Midbrain (tissue), 1 donor: ENCODE measurements at places on chromosomes 3 and 15.
A peak's percentile ranks its signal among the peaks of the same experiment; 100 is the strongest.

DNA sequence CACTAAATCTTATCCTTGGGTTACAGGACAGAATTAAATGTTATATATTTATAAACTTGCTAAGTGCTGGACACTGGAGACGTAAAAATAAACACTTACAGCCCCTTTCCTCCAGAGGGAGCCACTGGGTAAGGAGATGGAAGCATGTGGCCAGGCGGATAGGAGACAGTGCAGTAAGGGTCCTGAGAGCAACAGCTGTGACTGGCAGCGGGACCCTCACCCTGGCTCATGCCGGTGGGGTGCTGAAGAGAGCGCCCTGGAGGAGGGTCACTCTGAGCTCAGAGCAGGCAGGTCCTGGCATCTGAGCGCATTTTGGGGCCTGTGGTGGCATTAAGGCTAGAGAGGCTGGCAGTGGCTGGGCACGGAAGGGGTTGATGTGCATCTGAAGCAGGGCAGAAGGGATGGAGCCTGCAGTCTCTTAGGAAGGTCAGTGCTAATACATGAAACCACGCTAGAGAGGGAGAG lies 16.0 kb downstream of the SEC61A1 start:
- DNase-seq, result no peak

GRCh38 chr3:99315896-99316295 lies 322.5 kb upstream of the COL8A1 start:
- no peak for DNase-seq

GRCh38 chr3:27134171-27134796 lies 234.9 kb downstream of the NEK10 start:
- DNase-seq, result peak; percentile 74

- DNase-seq, result no peak
These were observed 488.1 kb upstream of the THBS1 start for GRCh38 chr15:39092761-39093160.

DNA sequence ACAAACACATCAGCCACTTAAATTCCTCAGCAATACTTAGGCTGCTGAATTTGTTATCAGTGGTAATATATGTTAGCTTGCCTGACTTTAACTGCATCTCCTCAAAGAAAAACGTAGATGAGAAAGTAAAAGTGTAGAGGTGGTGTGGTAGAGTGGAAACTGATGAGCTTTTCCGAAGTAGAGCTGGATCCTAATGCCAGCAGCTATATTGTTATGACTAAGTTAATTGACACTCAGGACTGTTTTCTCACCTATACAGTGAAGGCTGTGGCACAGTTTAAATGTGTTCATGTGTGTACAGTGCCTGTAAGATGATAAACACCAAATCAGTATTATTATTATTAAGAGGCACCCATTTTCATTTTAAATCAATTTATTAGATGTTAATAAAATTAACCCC lies 174.9 kb downstream of the TNIK start:
- no peak for DNase-seq

GRCh38 chr3:106446271-106446670 lies 577.5 kb upstream of the CBLB start:
- DNase-seq, result no peak

GRCh38 chr15:96252148-96252547 lies 78.4 kb upstream of the NR2F2 start:
- DNase-seq, result no peak

GRCh38 chr3:58059349-58060321 lies 51.4 kb downstream of the FLNB start:
- DNase-seq, result no peak

DNA sequence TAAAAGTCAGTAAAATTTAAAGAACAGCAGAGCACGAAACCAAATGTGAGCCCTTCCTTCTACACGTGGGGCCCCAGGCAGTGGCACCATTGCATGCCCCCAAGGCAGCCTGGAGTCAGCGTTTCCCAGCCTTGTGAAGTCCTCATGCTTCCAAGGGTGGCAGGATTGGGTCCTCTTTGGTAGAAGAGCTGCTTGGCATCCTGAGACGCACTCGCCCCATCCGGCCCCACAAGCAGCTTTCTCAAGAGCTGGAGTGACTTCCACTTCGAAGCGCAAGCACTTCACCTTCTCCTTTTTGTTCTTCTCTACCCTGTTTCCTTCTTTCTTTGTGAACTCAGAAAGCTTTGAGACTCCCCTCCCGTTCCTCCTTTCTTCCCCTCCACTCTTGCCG lies 34.7 kb downstream of the ZNF710 start:
- no peak for DNase-seq

GRCh38 chr15:84951736-84952135 lies 29.9 kb upstream of the PDE8A start:
- DNase-seq, result no peak

DNA sequence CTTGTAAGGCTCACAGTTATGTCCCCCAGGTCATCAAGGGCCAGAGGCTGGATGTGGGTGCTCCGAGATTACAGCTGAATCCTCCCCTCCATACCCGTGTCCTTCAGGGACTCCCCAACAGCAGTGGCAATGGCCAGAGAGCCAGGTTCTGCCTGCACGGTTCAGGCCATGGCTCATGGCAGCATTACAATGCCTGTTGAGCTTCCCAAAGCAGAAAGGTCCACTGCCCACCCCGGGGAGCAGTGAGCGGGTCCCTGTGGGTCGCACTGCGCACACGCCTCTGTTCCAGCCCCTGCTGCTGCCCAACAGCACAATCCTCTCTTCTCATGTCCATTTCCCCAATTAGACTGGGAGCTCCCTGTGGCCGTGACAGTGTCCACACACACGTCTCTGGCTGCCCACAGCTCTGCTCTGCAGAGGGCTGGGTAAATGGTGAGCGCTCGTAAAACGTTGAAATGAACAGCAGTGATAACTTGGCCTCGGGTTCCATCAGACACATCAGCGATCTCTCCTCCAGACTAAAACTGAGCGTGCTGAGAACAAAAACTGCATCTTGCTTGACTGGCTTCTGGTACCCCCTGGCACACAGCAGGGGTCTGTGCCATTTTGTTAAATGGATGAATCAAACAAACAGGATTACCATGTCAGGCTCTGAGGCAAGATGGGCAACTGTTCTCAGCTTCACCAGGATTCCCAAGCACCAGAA lies 80.4 kb downstream of the VGLL4 start:
- no peak for DNase-seq

DNA sequence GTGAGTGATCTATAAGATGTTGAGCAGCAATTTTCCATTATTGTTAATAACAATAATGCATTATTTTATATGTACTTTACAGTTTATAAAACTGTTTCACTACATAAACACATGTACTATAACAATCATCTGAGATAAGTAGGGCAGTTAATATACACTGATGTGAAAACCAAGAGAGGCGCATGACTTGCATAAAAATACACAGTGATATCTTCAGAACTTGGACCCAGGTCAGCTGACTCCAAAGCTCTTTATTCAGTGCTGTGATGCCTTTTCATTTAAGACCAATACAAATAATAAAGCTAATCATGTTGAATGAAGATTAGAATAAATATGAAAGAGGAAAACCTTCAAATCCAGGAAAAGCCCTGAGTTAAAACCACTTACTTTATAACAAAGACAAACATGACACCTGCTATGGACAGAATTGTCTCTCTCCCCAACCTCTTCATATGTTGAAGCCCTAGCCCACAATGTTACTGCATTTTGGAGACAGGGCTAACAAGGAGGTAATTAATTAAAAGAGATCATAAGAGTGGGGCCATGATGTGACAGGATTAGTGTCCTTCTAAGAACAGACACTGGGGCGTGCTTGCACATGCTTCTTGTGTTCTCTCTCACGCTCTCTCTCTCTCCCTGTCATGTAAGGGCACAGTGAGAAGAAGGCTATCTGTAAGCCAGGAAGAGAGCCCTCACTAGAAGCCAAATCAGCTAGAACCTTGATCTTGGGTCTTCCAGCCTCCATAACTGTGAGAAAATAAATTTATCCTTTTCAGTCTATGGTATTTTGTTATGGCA lies 55.8 kb upstream of the TSPAN3 start:
- no peak for DNase-seq

- no peak for DNase-seq
These were observed 44.4 kb downstream of the RAB11A start for GRCh38 chr15:65913631-65914199.

DNA sequence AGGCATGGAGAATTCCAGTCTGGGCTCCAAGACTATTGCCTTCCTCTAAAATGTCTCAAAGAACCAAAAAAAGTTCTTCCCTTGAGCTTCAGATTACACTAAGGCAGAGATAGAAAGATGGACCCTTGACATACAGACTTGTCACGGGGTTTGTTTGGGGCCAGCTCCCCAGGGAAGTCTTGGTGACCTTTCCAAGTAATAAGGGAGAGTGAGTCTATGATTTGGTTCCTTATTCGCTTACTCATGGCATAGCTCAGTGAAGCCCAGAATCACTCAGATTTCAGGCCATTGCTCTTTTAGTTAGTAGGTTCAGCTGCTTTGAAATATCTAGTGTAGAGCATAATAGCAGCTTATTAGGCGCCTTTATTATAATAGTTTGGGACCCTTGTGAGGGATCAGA lies 90.3 kb downstream of the PLCL2 start:
- DNase-seq, result no peak

DNA sequence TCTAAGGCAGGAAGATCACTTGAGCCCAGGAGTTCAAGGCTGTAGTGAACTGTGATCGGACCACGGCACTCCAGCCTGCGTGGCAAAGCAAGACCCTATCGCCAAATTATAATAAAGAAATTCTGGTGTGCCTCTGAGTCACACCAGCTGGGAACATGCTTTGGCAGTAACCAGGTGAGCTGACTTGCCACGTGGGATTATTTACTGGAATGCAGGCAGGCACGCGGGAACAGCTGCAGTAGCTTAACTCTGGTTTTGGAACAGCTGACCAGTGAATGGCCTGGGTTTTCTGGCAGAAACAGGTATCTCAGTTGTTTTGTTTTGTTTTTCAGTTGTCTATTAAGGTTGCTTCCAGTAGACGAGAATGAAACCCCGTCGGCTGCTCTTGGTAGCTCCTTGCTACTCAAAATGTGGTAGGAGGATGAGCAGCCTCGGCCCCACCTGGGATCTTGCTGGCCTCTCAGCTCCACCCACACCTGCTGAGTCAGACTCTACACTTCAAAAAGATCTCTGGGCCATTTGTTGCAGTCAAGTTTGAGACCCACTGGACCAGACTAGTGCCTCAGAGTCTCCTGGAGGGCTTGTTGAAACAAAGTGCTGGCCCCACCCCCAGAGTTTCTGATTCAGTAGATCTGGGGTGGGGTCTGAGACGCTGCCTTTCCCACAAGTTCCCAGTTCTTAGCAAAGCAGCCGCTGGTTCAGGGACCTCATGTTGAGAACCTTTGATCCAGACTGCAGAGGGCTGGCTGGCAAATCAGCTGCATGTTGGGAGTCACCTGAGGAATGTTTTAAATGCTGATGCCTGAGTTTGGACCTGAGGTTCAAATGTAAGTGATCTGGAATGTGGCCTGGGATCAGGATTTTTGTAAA lies 26.6 kb downstream of the IDH2 start:
- no peak for DNase-seq

GRCh38 chr3:11640009-11640673 lies 3.6 kb downstream of the VGLL4 start:
- no peak for DNase-seq

DNA sequence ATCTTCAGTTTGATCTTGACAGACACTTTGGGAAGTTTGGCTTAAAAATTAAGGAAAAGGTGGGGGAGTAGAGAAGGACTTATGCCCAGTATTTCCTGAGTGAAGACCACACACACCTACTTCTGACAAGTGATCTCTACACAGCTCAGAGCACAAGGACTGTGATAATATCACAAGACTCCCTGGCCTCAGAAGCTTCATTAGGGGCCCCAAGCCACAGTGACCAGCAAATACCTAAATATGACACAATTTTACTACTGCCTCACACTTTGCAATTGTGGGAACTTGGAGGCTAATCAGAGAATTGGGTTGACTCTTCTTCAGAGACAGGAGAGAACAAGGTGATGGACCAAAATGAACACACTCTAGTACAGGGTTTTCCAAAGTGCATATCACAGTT lies 2.6 kb downstream of the ILDR1 start:
- DNase-seq, result no peak

DNA sequence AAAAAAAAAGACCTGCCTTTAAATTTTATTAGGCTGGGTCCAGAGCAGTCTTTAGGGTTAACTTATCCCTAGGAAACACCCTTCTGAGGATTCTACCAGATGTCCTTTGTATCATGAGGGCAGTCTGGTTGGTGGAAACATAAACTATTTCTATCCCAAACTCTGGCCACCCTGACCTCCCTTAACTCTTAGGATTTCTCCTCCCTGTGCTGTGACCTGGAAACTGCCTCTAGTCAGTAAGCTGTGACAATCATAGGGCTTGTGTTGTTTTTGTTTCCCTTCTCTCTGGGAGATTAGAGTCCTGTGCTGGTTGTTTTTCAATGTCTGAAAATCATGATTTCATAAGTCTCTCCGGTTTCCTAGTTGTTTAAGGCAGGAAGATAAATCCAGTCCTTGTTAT lies 78.1 kb downstream of the TNFAIP8L3 start:
- no peak for DNase-seq

DNA sequence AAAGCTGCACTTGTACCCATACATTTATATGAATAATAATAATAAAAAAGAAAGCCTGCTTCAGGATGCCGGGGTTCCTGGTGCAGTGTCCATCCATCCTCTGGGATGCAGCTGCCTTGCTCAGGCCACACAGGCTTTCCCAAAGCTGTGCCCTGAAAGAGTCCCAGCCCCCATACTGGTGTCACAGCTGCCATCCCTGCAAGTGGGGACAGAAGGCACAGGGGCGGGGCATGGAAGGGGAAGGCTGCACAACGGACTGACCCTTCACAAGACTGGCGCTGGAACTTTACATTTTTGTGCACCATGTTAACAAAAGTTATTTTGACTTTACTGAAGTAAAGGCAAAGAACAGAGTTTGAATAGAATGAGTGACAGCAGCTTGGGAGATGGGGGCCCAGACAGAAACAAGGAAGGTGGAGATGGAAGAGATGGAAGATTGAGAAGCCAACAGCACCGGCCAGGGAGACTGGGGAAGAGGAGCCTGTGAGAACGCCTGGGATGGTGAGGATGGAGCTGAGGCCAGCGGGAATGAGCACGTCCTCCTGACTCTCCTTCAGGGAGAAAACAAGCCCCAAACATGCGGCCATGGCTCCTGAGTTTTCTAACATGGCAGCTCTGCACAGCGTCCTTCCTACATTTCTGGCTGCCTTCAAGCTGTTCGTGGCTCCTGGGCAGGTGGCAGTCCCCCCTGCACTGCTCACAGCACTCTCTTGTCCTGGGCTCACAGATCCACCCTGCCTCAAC lies 73.1 kb downstream of the ABTB1 start:
- DNase-seq, result no peak

DNA sequence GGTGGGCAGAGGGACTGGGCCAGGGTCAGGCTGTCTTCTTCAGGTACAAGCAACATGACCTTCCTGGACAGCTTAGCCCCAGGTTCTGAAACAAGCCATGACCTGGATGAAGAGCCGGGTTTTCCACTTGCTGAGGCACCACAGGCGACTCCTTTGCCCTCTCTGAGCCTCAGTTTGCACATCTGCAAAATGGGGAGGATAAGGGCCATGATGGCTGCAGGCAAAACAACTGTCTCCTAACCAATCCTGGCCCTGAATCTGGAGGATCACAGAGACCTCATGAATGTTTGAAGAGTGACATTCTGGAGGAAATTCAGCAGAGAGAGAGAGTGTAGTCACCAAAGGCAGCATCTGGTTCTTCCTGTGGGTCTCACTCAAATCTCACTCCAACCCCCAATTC lies 8.0 kb downstream of the SLC6A1 start:
- no peak for DNase-seq
